Stimulated activated CD4-positive, alpha-beta T cell treated with anti-CD3 and anti-CD28 coated beads, Interleukin-2, amount 100 ng/mL, for 4 hours (primary cell): ENCODE measurements at places on chromosomes 1 and 21.
A peak's percentile ranks its signal among the peaks of the same experiment; 100 is the strongest.

GRCh38 chr1:203037509-203038190 lies 11.4 kb downstream of the PPFIA4 start:
- DNase-seq, result no peak

DNA sequence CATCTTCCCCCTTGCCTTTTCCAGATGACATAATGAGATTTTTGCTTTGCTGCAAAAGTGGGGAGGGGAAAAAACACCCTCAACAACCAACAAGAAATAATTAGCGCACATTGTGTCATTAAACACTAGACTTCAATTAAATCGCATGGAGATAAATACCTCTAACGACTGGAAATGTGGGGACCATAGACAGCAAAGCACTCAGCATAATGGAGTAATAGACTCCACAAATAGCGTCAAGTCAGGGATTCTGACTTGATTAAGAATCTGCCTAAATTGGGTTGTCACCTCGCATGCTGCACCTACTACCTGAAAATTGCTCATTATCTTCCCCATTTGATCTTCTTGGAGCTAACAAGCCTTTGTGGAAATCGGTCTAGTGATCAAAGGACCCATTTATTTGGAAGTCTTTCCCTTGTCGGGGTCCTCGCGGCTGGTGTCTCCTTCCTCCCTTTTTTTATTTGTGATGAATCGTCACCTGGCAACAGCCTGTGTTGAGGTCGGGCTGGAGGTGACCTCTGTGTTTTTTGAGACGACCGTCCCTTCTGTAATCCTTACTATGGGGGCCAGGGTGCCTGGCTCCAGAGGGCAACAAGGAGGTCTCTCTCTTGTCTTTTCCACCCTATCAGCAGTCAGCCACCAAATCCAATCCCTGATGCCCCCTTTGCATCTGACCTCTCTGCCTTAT lies 75.3 kb upstream of the IGSF21 start:
- DNase-seq, result no peak

DNA sequence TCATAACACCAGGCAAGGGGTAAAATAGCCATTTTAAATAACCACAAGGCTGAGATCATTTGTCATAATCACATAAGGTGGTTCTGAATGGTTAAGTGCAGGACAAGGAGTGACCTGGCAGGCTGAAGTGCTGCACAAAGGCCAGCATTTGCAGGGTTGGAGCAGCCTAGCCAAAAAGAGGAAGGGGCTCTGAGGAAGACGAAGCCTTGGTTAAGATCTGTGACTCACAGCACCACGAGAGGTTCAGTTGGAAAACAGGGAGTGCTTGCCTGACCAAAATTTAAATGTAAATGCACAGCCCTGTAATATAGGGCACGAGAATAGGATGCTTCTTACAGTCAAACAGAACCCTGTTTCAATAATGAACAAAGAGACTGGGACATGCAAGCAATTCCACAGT lies 12.1 kb downstream of the ATP5PF start:
- DNase-seq, result no peak

GRCh38 chr1:19735440-19736127 lies 64.1 kb downstream of the TMCO4 start:
- no peak for DNase-seq

DNA sequence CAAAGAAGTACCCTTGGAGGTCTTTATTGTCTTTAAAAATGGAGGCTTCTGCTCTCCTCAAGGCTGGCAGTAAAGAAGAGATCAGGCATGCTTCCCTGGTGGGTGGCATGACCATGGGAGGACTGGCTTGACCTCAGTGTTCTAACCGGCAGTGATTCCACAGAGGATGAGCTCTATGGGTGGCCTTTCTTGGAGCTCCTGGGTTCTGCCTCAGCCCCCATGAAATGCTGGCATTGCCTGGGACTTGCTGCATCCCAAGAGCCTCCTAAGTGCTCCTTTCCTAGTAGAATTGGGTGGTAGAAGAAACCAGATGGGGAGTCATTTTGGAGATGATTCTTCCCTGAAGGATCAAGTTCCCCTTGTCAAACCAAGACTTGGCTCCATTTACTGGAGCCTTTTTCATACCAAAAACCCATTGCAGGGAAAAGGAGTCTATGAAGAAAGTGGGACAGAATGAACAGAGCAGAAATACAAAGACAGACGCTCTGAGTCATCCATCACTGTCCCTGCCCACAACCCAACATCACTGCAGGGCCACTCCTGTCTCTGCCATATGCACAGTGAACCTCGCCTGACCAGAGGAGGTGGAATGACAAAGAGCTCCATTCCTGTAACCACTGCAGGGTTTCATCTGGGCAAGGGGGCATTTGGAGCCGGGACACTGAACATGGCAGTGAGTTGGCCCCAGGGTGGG lies 42.4 kb downstream of the RIMS3 start:
- no peak for DNase-seq

DNA sequence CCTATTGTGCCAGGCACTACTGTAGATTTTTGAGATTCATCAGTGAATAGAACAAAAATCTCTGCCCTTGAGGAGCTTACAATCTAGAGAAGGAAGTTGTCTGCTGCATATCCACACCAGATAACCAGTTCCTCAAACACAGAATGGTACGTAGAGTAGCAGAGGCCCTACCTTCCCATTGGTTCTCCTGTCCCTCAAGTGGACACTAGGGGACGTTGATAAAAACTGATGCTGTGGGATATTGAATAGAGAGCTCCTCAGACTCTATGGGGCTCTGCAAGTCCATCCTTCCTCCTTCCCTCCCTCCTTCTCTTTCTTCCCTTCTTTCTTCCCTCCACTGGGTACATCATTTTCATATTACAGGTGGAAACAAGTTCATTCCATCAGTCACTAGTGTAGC lies 371.3 kb downstream of the PBX1 start:
- DNase-seq, result no peak

DNA sequence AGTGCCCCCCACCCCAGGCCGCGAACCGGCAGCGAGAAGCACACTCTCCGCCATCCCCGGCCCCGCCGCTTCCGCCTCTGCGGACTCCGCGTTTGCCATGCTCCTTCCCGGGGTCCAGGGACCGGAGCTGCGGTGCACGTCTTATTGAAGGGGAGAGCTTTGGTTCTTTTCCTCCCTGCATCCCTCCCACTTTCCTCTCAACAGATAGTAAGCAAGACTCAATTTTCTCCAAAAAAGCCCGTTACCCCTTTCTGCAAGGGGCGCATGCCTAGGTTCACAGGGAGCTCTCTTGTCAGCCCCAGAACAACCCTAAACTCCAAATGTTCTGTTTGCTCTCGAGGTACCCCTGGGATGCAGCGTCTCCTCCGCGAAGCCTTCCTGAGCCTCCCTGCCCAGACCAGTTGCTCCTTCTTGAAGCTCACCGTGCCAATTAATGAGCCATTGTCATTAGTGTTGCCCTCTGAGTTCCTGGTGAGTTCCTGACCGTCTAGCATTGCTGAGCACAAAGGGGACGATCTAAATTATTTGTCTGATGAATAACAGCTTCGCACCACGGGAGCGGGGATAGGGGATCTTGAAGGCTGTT lies 8.1 kb downstream of the FOXD3 start:
- no peak for DNase-seq

GRCh38 chr1:12100071-12100470 lies 37.0 kb downstream of the TNFRSF8 start:
- DNase-seq, result no peak

DNA sequence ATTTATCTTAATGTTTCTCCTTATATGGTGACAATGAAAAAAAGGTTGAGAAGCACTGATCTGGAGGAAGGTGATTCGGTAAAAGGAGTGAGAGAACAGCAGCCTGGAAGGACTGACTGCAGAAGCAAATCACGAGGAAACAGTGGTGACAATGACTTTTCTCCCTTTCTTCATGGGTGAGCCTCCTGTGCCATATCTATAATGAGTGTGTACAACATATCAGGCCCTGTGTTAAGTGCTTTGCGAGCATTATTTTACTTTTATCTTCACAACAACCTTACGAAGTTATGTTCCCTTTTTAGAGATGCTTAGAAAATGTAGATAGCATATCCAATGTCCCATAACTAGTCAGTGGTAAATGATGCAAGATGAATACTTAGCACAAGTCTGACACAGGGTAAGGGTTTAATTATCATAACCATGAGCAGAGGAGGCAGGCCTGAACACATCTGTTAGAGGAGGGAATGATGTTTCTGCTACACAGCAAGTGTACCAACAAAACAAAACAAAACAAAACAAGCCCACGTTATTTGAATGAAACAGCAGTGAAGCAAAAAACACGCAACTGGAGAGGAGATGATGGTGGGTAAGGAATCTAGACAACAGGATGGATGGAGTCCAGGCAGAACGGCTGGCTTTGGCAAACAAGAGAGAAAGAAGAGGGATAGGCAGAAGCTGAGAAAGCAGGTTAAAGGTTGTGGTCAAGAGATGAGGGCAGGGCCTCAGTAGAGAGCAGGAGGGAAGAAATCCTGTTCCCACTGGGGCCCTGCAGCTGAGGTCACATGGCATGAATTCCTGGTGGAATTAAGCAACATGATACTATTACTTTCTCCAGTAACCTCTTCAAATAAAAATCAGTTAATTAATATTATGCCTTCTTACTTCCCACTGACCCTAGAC lies 29.6 kb downstream of the GNG12 start:
- no peak for DNase-seq

DNA sequence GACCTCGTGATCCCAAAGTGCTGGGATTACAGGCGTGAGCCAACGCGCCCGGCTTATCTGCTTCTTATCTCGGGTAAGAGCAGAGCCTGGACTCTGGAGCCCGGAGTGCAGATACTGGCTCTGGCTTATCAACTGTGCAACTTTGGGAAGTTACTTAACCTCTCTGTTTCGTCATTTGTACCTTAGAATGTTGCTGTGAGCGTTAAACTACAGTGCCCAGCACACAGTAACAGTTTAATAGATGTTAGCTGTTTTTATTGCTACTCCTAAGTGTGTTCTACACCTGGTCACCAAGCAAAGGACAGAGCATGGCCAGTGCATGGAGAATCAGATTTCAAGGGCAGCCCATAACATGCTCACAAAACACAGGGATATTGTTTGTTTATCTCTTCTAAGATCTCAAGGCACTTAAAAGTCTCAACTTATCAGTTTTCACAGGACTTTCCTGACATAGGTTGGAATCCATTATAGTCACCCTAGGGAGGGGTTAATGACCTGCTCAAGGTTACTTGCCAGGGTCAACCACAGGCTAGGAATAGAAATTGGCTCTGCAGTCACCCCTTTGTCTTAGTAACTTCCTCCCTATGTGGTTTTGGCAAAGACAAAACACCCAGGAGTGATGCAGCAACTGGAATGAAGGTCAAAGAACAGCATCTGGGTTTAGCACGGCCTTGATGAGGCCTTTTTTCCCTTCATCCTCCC lies 22.5 kb upstream of the SRP9 start:
- no peak for DNase-seq

GRCh38 chr1:104531990-104532389 lies 782.3 kb downstream of the AMY1C start:
- no peak for DNase-seq

GRCh38 chr1:182143154-182143657 lies 81.7 kb upstream of the ZNF648 start:
- DNase-seq, result peak; percentile 80

- DNase-seq, result no peak
These were observed 6.4 kb downstream of the CRABP2 start for GRCh38 chr1:156698995-156699394.

DNA sequence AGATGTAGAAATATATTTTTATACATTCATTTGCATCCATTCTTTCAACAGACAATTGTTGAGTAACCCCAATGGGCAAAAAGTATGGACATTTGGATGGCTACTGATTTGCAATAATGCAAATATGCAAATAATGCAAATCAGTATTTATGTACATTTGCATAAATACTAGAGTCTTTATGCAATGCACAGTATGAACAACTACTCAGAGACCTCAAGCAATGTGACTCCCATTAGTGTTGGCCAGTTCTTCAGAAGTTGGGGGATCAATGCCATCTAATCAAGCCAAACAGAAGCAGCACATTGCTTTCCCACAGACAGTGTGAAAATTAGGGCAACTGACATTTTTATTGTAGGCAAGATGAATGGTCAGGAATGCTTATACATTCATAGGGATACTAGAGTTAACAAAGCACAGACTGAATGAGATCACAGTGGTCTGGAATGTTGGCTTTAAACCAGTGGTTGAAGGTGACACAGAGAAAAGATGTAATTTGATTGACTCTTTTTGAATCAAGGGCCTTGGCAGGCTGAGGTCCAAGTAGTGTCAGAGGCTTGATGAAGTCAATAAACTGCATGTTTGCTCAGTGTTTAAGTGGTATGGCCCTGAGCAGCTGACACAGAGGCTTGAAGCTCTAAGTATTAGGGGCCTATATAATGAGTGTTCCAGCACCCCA lies 256.6 kb downstream of the CTH start:
- DNase-seq, result no peak

GRCh38 chr1:159187647-159188374 lies 16.4 kb downstream of the CADM3 start:
- no peak for DNase-seq

GRCh38 chr1:59058665-59059439 lies 238.0 kb upstream of the FGGY start:
- no peak for DNase-seq

- no peak for DNase-seq
These were observed 70.4 kb upstream of the VCAM1 start for GRCh38 chr1:100649146-100649545.

GRCh38 chr1:27601321-27601770 lies 2.6 kb downstream of the AHDC1 start:
- DNase-seq, result no peak

DNA sequence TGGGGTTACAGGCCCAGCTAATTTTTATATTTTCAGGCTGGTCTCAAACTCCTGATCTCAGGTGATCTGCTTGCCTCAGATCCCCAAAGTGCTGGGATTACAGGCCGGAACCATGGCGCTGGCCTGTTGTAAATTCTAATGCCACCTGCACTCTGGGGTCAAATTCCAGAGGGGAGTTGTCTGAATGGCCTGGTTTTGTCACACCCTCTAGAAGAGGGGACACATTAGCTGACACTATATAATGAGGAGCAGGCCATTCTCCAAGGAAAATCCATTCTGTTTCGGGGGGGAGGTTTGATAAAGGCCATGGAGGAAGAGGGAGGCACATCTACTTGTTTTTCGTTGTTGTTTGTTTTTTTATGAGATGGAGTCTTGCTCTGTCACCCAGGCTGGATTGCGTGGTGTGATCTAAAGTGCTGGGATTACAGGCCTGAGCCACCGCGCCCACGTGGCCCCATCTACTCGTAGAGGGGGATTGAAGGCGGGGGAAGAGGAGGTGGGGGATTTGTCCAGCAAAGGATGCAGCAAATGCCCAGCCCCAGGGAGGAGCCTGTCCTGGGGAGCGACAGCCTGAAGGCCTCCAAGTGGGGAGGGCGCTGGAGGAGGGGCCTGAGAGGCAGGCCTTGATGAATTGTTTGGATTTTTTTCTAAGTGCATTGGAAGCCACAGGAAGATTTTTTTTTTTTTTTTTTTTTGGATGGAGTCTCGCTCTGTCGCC lies 78.4 kb upstream of the SLC45A1 start:
- no peak for DNase-seq

DNA sequence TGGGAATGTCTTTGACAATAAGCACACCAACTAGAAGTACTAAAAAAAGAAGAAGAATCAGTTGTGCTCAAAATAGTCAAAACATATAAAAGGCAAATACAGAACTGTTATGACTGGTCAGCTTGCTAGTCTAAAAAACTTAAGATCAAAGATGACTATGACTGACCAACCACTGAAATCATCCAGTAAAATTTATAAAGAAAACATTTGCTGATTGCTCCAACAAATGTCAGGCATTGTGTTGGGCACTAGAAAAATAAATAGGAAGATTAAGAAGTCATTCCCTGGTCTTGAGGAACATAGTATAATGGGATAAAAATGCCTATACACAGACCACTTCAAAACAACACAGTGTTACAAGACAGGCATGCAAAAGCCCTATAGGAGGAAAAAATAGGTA lies 9.3 kb upstream of the ANGPTL3 start:
- no peak for DNase-seq
